ENCODE measurements at places on chromosomes 4 and X.

GRCh38 chr4:81221303-81222081, 6.5 kb upstream of the PRKG2 start:
- no peak for DNase-seq

DNA sequence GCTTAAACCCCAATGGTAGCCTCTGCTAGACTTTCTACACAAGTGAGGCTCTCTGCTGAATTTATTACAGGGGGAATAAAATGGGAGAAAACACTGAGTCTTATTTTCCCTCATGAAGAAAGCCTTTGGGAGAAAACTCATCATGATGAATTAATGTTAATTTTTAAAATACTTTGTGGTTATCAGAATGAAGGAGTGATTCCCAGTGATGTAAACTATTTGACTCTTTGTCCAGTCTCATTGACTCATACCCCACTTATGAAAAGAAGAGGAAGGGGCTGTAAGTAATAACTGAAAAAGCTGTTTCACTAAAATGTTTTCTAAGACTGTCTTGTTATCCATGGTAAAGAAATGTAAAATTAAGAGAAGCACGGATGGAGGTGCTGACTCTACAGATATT, 208.8 kb downstream of the GRIA3 start:
- DNase-seq: no peak

DNA sequence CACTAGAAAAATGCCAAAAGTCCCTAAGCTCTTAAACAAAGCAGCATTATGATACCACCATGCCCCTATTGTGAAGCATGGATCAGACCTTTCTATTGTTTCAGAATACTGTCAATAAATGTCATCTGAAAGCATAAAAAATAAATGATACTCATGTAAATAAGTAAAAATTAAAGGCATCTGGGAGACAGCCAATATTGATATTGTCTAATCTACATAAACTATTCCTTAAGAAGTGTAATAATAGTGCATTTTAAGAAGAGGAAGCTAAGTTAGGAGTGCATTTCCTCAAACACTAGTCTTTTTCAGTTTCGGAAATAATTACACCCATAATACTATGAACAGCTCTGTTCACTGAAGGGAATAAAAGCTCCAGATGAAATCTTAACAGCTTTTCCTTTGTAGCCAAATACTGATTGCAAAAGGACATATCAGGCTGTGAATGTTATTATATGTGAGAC, 181.6 kb downstream of the SPOCK3 start:
- DNase-seq: no peak

- no peak for DNase-seq
Observed at GRCh38 chrX:18146954-18147353, 73.7 kb downstream of the BEND2 start.

DNA sequence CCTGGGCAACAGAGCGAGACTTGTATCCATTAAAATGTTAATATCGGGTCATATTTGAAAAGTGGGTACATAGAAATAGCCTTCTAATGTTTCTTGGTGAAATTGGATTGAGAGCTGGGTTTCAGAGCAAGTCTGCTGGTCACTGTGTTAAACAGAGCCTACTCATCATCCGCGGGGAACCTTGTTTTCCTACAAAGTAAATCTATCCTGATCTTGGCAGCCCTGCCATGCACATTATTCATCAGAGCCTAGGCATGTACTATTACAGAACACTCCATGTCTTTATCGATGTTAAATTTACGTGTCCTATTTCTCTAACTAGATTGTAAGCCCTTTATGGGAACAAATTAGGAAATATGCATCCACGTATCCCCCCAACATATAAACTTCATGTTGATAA, 18.7 kb downstream of the SETD7 start:
- no peak for DNase-seq

- no peak for DNase-seq
Observed at GRCh38 chrX:53599781-53600396, 86.6 kb downstream of the HUWE1 start.

DNA sequence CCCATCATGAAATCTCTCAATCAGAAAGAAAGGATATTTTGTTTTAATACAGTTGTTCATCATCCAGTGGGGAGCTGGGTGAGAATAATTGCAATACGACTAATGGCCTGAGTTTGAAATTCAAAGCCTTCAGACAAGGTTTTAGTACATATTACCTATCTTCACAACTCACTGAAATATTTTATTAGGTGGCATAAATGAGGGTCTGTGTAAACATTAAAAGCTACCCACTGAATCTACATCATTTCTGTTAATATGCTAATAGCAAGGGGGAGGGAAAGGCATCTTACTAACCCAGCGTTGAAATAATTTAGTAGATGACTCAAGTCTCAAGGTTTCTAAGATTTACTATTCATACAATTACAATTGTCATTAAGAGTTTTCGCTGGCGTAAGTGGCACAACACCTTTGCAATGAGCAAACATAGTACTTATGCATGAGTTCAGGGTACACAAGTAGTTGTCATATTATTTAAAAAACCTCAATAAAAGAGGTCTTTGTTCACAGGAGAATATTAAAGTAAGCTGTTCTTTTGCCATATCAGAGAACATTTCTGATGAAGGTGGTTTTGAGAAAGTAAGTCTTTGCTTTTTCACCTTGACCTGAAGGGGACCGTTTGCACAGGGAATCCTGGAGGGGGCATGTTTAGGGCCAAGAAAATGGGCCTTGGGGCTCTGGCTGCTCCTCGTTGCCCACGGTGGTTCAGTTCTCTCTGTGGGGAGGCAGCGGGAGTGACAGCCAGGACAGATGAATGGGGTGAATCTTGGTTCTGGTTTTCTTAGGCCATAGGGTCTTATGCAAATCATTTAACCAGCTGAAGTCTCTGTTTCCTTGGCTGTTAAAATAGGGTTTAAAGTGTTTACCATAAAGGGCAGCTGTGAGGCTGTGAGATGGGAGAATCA, 4.5 kb upstream of the RHOH start:
- DNase-seq: no peak

DNA sequence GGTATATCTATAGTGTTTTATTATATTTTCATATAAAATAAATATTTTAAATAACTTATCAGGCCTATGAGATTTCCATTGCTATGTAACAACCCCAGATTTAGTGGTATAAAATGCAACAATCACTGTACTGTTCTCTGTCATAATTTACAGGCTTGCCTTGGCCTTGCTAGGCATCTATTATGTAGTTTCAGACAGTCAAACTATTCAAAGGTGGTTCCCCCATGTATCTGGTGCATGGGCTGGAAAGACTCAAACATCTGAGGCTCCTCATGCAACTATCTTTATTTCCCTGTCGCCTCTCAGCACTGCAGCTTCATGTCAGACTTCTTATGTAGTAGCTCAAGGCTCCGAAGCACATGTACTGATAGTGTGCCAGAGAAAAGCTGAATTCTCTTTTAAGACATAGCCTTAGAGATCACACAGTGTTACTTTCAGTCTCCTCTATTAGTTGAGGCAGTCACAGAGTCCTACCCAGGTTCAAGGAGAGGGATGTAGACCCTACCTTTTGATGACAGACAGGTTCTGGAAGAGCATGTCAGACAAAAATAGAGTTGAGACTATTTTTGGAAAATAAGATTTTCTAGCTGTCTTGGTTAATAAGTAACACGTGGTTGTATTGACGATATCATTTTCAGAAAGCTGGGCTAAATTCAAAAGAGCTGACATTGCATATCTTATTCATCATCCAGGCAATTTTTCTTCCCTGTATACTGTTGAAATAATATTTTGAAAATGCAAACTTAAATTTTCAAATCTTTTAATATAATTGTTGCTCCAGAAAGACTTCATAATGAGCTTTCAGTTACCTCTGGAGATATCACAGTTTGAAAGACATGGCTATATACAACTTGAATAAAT, 19.4 kb downstream of the MTTP start:
- no peak for DNase-seq

DNA sequence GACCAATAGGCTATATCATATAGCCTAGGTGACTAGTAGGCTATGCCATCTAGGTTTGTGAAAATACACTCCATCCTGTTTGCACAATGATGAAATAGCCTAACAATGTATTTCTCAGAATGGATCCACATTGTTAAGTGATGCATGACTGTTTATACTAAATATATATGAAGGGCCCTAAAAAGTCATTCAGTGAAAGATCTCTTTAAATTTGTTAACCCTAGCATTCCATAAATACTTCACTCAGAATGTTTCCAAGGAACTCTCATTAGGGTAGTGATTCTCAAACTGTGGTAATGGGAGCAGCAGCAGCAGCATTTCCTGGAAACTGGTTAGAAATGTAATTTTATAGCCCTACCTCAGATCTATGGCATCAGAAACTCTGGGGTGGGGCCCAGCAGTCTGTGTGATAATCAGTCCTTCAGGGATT, 74.9 kb downstream of the PRRG1 start:
- no peak for DNase-seq

DNA sequence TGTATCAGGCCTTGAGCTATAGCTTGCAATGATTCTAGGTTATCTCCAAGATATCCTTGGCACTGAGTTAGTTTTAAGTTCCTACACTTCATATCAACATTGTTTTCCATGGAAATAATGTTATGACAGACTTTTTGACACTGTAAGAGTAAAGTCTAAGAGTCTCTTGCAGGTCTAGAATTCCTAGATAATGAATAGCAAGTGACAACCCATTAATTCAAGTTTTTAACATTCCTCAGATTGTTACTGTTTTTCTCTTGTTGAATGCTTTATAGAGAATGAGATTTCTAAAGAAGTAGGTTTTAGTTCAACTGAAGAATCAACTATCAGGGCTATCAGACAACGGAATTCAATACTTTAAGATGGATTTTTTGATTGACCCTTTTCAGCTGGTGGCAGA, 276.1 kb downstream of the PPP3CA start:
- DNase-seq: no peak

DNA sequence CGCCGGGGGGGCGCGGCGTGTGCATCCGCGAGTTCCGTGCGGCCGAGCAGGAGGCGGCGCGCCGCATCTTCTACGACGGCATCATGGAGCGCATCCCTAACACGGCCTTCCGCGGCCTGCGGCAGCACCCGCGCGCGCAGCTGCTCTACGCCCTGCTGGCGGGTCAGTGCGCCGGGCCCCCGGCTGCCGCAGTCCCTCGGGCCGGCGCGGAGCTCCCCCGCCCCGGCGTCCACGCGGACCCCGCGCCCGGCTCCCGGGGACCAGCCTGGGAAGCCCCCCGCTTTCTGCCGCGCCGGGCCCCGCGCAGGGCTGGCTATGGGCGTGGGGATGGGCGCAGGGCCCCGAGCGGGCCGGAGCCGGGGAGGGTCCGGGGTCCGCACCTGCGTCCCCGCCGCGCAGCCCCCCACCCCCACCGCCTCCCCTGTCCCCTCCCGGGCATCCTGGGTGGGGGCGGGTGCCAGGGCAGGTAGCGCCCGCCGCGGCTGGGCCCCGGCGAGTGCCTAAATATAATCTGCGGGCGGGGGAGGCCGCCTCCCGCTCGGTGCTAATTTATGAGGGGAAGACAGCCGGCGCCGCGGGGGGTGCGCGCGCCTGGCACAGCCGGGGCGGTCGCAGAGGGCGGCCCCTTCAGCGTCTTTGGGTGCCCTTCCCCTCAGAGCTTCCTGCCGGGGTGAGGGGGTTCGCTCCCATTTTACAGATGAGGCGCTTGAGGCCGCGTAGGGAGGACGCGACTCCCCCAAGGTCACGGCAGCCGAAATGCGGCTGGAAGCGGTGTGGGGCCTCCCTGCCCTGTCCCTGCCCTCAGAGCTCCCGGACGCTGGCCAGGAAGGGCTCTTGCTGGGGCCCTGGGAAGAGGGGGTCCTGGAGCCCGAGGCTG, 837 bp downstream of the NAT8L start:
- no peak for DNase-seq

- peak; percentile 30 for DNase-seq
Observed at GRCh38 chr4:104860238-104861123, 286.2 kb upstream of the TET2 start.

GRCh38 chr4:85793233-85793585, 318.3 kb downstream of the ARHGAP24 start:
- DNase-seq: no peak

DNA sequence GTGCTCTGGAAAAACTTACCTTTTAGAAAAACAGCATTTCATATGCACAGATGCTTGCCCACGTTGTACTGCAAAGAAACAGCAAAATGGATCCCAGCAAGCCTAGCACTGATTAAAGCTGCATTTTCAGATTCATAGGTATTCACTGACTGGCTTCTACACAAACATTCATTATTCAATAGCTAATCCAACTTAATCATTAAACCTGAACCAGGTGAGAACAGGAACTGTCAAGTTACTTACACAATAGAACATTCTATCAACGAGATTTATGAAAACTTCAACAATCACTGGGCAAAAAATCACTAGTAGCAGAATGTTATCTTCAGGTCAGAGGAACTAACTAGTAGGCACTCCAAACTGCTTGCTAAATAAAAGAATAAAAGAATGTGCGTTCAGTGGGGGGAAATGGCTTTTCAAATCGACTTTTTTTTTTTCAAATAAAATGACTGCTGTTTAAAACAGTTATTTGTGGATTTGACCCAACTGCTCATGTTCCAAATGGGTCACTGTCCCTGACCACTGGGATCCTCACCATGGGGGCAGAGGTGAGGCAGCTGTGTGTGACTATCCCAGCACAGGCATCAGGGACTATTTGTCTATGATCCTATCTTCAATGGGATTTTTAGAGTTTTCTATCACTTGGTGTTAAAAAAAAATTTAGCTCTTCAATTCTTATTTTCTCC, 42.3 kb downstream of the STX18 start:
- no peak for DNase-seq

DNA sequence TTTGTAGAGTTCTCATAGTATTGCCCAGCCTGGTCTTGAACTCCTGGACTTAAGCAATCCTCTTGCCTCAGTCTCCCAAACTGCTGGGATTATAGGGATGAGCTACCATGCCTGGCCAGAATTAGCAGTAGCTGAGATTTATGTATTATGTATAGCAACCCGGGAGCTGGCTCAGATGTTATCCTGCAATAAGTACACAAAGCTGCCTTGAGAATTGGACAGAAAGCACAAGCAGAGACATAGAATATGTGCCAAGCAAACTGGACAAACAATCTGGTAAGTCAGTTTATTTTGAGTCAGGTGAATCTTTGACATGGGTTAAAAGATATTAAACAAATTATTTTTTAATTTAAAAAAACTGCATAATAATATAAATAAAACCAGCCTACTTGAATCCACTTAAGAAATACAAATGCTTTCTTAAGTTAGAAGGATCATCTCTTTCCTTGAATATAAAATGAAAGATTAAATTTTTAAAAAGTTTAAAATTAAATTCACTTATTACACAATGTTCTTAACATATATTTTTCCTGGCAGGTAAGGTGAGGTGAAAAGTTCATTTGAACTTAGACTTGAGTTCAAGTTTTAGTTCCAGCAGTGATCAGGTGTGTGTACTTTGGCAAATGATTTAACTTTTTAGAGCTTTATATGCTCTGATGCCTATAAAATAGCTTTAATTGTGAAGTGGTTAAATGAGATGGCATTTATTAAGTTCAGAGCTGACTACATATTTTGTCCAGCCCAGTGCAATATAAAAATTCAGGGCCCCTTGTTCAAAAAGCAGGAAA, 87.8 kb upstream of the ACSL1 start:
- no peak for DNase-seq

DNA sequence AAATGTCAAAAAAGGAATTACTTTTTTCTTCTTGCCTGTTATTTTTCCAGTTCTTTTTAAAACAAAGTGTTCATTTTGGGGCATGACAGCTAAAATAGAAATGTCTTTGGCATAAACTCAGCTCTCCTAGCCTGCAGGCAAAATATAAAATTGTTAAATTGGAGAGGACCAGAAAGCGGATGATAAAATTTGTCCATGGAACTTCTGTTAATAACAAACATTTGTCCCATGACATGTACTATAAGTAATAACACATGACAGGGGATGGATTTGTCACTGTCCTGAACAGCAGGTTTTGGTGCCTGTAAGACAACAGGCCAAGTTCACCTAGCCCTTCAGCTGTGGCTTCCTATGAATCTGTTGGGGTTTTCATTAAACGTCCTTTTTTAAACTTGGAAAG, 184.0 kb upstream of the TTC29 start:
- DNase-seq: no peak

- peak; percentile 59 for DNase-seq
Observed at GRCh38 chr4:140094438-140095420, 59.3 kb downstream of the MAML3 start.
